ENCODE measurements at places on chromosomes 6 and 20.

DNA sequence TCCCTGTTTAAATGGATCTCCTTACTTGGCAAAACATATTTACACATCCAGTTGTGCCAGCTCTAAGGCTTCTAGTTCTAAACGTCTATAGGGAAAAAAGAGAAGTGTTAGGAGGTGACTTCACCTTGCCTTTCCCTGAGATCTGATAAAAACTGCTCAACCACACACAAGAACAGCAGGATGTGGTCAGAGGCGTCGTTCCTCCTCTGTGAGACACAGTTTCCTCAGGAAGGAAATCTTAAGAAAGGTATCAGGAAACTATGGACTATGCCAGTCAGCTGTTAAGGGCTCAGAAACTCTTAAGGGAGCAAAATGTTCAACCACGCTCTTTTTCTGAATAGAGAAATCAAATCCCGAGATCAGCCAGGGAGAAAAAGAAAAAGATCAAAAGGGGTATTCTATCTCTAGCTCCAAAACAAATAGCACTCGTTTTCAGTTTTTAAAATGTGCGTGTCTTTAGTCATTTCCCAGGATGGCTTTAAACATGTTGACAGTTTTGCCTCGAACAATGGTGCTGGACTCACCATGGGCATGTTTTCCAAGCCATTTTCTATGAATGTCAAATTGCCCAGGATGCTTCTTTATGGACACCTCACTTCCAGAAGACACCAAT lies 154.5 kb downstream of the HACE1 start:
- DNase-seq: no peak

- no peak for DNase-seq
These were observed 53.8 kb downstream of the DCBLD1 start for GRCh38 chr6:117536317-117536716.

GRCh38 chr6:112651239-112651638 lies 304.1 kb downstream of the RFPL4B start:
- no peak for DNase-seq

- DNase-seq: no peak
These were observed 31.6 kb downstream of the GJA10 start for GRCh38 chr6:89925826-89926225.

- DNase-seq: no peak
These were observed 9.0 kb downstream of the UQCC2 start for GRCh38 chr6:33702345-33702977.

DNA sequence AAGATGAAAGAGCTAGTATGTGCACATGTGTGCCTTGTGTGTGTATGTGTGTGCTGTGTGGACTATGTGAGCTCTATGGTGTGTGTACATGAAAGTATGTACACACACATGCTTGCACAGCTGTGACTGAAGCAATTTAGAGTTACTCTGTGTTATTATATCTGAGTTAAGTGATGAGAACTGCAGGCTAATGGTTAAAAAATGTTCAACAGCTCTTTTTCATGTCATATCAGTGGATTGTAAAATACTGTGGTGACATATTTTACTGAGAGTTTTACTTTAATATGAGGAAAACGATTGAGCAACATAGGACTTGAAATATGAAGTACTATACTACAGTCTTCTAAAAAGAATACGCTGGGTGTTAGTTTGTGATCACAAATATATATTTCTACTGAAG lies 195.7 kb upstream of the KCNK16 start:
- no peak for DNase-seq

DNA sequence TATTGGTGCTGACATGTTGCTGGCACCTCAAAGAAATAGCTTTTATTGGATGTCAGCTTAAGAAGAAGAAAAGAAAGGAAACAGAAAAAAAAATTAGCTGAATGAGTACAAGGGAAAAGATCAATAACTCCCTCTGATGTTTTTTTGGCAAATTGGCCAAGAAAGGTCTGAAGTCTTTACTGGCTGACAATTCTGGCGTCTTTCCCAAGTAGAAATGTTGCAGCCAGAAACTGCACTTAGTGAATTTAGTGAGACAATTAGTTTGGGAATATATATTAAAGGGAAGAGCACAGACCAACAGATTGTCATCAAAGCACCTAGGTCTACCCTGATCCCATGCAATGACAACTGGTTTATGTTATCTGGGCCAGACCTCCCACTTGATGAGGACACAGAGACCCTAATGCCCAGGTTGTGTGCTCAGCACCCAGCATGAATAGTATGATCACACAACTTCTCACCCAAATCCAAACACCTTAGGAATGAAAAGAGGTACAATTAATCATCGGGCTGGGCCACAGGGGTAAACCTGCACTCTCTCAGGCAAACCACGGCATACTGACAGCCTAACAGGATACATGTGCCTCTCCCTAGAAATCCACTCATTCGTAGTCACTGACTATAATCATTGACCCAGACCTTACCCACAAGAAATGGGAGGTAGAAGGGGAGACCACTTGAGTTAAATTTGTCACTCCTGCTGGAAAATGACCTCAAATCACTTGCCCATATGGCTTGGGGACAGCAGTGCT lies 612.3 kb upstream of the ARID1B start:
- no peak for DNase-seq

- DNase-seq: no peak
These were observed 24.8 kb upstream of the EZR start for GRCh38 chr6:158843751-158844683.

GRCh38 chr6:78615430-78615904 lies 251.9 kb upstream of the IRAK1BP1 start:
- DNase-seq: no peak

GRCh38 chr6:24887545-24888140 lies 48.1 kb downstream of the RIPOR2 start:
- no peak for DNase-seq

DNA sequence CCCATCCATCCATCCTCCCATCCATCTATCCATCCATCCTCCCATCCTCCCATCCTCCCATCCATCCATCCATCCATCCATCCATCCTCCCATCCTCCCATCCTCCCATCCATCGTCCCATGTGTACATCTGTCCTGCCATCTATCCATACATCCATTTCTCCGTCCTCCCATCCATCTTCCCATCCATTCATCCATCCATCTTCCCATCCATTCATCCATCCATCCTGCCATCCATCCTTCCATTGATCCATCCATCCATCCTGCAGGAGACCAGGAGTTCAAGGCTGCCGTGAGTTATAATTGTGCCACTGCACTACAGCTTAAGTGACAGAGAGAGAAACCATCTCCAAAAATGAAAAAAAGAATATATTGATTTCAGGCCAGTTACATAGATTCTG lies 356.5 kb downstream of the CDH26 start:
- DNase-seq: no peak

DNA sequence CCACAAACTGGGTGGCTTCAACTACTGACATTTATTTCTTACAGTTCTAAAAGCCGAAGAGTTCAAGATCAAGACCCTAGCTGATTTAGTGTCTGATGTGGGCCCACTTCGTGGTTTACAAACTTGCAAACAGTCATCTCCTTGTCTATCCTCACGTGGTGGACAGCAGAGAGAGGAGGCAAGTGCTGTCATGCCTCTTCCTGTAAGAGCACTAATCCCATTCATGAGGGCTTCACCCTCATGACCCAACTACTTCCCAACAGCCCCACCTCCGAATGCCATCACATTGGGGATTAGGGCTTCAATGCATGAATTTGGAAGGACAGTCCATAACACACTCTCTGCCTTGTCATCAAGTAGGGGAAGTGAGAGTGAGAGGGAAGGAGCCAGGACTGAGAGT lies 15.6 kb upstream of the ISM1 start:
- no peak for DNase-seq

DNA sequence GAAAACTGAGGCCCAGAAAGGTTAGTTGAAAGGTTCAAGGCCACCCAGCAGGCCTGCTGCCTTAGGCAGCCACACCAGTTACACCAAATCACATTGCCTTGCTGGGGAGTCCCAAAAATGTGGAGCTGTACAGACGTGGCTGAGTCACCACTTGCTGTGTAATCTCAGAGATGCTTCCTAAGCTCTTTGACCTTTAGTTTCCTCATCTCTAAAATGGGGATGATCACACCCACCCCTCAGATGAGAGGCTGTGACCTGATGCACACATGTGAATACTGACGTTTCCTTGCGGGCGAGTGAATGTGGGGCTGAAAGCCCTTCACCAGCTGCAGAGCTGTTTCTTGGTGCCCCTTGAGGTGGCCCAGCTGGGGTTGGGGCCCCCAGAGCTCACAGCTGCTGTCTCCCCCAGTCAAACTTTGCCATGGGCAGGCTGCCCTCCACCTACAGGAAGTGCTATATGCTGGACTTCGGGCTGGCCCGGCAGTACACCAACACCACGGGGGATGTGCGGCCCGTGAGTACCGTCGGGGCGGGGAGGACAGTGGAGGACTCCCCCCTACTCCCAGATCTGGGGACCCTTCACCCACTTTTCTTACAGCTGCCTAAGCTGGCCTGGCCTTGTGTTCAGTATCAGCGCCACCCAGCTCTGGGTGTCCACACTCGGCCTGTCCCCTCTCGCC lies 11.0 kb downstream of the TTBK1 start:
- DNase-seq: no peak

DNA sequence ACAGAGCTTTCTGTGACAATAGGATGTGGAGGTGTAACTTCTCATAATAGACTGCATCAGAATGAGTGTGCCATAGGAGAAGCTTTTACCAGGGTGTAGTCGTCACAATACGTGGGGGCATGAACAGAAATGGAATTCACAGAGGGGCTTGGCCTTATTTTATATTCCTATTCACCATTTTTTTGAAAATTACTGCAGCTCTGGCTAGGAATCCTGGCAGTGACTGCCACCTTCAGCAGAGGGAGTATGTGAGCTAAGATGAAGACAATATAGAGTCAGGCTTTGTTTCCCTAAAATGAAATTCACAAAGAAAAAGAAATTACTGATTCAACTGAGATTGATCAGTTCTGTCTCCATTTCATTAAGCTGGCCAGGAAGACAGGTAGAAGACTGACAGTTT lies 13.9 kb downstream of the TOMM6 start:
- no peak for DNase-seq

- DNase-seq: no peak
These were observed 178.7 kb upstream of the TNFAIP3 start for GRCh38 chr6:137688230-137688971.

DNA sequence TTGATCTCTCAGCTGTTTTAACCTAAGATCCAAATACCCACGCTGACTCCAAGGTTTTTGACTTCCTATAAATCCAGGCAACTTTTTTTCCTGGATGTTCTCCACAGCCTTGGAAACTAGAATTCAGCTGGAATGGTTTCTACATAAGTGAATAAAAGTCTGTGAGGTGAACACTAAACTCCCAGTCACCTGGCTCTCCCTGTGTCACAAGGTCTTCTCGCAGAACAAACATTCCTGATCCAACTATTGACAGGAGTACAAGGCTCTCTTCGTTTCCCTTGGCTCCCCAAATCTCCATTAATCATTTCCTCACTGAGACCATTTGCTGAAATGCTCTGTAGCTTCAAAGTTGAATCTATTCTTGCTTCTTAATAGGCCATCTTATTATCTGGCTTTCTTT lies 265.7 kb downstream of the ADGRG6 start:
- DNase-seq: no peak

DNA sequence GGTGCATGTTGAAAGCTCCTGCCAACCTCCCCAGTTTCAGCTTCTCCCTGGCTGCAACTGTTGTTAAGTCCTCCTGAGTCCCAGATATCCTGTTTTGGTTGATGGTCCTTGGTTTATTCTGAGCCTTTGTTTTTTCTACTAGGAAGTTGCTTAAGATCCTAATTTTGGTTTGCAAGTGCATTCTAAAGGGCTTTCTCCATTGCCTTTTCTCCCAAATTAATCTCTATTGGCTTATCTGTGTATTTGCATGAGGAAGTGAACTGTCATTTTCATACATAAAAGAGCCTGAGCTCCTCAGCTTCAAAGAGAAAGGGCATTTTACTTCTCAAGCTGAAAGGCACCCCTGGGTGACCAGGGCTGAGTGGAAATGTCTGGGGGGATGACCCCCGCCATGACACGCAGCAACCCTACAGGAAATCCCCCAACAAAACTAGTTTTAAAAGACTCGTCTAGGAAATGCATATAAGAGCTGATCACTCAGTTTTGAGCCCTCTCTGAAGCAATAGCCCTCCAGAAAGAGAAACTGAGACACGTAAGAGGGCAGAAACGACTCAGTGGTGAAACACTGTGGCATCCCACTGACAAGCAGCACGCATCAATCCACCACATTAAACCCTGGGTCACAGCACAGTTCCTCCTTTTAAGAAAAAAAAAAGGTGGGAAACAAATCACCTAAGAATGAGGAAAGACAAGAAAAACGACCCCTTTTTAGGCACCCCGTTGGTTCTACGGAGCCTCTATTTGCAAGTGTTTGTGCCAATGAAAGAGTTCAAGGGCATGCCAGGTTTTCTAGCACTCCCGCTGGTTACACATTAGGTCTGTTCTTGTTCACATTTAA lies 140.9 kb downstream of the THBS2 start:
- no peak for DNase-seq

- DNase-seq: no peak
These were observed 128.7 kb downstream of the DNAH8 start for GRCh38 chr6:38843798-38844197.

- no peak for DNase-seq
These were observed 44.4 kb upstream of the BMP5 start for GRCh38 chr6:55919716-55920308.

DNA sequence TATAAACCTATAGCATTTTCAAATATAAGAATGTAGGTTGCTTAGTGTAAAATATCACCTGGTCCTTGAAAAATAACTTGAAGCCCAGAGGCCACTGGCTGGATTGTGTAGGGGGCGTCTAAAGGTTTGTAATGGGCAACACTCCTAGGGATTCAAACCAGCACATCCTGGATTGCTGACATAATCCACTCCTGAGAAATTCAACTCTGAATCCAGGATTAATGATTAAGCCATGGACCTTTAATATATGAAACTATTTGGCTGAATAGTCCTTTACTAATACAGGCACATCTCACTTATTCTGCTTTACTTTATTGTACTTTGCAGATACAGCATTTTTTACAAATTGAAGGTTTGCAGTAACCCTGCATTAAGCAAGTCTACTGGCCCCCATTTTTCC lies 160.8 kb downstream of the UBE3D start:
- no peak for DNase-seq

DNA sequence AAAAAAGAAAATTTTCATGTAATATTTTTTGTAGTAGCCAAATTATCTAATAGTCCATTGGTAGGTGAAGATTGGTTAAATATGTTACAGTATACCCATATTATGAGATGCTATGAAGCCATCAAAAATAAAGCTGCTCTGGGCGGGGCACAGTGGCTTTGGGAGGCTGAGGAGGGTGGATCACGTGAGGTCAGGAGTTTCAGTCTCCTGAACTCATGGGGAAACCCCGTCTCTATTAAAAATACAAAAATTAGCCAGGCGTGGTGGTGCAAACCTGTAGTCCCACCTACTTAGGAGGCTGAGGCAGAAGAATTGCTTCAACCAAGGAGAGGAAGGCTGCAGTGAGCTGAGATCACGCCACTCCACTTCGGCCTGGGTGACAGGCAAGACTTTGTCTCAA lies 360.5 kb downstream of the KIF16B start:
- DNase-seq: no peak

- DNase-seq: no peak
These were observed 18.0 kb downstream of the CYP21A2 start for GRCh38 chr6:32056254-32056653.

GRCh38 chr6:3272911-3273547 lies 14.3 kb downstream of the PSMG4 start:
- no peak for DNase-seq

- DNase-seq: no peak
These were observed 6.9 kb downstream of the TGM6 start for GRCh38 chr20:2387580-2387979.

GRCh38 chr6:111228094-111228493 lies 140.8 kb downstream of the SLC16A10 start:
- DNase-seq: no peak

Data from amygdala (tissue), 56 donors.